ENCODE measurements at places on chromosomes 16 and 17.

- DNase-seq, result no peak
Observed at GRCh38 chr17:61431594-61432311, 20.5 kb upstream of the TBX4 start.

DNA sequence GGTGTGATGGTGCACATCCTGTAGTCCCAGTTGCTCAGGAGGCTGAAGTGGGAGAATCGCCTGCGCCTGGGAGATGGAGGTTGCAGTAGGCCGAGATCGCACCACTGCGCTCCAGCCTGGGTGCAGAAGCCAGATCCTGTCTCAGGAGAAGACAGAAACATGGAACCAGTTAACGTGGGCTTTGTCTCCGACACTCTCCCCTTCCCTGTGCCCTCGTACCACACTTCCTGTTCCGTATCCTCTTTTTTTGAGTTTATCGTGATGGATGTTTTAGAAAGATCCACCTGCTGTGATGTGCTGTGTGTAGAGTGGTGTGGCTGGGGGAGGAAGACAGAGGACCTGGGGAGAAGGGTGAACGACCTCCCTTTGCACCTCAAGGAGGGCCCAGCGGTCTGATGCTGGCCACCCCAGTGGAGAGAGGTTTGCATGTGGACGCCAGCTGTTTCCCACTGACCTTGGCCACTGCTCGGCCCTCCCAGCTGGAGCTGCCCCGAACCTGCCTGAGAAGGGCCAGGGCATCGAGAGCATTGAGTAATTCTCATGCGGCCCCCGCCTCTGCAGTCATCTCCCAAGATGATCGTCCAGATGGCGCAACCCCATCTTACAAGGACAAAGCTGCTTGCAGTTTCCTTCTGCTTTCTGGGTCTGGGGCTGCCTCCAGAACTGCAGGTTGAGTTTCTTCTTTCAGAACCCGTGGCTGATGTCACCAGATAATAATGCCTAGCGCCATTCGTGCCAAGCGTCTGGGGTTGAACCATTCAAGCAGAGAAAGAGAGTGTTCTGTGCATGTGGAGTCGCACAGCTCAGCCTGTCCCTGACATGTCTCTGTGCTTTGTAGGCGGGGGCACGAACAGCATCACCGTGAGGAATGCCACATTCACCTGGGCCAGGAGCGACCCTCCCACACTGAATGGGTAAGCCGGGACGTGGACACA, 126.3 kb downstream of the ABCC1 start:
- DNase-seq, result no peak

GRCh38 chr17:28573040-28573380, 1.7 kb upstream of the PIGS start:
- DNase-seq, result no peak

DNA sequence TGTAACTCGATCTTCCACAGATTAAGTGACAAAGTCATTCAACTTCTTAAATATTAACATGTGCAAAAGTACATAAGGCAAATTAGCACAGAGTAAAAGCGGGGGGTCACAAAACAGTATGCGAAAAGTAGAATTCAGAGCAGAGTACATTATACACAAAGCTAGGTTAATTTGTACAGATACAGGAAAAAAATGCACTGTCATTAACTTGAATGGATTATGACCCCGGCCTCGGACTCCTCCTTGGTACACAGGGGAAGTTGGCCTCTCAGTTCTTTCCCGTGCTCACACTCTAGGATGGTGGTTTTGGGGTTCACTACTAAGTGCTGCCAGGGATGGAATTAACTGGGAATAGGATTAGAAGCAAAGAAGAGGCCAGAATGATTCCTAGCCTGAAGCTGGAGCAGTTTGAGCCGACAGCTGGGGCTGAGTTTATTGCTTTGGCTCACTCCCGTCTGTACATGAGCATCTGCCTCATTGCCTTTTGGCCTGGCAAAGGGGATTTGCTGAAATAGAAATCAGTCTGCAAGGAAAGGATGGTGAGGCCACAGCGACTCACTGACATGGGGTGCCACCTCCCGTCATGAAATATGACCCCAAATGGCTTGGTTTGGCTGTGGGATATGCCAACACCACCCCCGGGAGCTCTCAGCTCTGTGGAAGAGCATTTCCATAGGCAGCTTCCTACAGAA, 23.6 kb downstream of the NTN1 start:
- no peak for DNase-seq

- no peak for DNase-seq
Observed at GRCh38 chr17:58318627-58319172, 9.9 kb downstream of the TSPOAP1 start.

GRCh38 chr16:12449795-12450194, 353.9 kb downstream of the CPPED1 start:
- DNase-seq, result no peak

- no peak for DNase-seq
Observed at GRCh38 chr16:81723098-81723723, 55.9 kb upstream of the PLCG2 start.

- no peak for DNase-seq
Observed at GRCh38 chr17:31413874-31414549, 22.5 kb downstream of the RAB11FIP4 start.

- DNase-seq, result no peak
Observed at GRCh38 chr17:64037802-64038201, 17.4 kb upstream of the ICAM2 start.

- DNase-seq, result no peak
Observed at GRCh38 chr16:3066440-3066748, 954 bp downstream of the IL32 start.

- no peak for DNase-seq
Observed at GRCh38 chr16:82460766-82461165, 166.0 kb upstream of the CDH13 start.

GRCh38 chr17:17494870-17495535, 1.2 kb downstream of the RASD1 start:
- no peak for DNase-seq

- DNase-seq, result no peak
Observed at GRCh38 chr16:81815429-81815766, 36.3 kb downstream of the PLCG2 start.

DNA sequence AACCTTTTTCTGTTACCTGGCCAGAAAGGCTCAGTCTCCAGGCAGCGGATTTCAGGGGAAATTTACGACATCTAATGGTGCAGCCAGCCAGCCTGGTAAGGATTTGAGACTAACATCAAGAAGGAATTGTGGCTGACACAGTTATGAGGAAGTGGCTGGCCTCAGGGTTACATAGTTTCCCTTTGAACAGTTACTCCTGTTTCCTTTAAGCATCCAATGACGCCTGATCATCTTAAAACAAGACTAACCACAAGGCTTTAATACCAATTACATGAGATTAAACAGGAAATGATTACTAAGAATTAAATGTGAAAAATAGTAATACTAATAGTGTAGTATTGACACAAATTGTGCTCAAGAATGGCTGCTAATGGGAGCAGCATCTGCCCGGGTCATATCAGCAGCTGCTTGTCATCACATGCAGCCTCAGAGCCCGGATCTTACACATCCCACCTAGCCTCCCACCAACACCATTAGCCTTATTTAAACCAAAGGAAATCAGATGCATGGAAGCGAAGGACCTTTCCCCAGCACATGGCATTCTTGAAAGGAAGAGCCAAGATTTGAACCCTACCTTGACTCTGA, 431.8 kb downstream of the PMP22 start:
- DNase-seq, result no peak

- DNase-seq, result no peak
Observed at GRCh38 chr16:80751167-80751566, 53.2 kb downstream of the CDYL2 start.

DNA sequence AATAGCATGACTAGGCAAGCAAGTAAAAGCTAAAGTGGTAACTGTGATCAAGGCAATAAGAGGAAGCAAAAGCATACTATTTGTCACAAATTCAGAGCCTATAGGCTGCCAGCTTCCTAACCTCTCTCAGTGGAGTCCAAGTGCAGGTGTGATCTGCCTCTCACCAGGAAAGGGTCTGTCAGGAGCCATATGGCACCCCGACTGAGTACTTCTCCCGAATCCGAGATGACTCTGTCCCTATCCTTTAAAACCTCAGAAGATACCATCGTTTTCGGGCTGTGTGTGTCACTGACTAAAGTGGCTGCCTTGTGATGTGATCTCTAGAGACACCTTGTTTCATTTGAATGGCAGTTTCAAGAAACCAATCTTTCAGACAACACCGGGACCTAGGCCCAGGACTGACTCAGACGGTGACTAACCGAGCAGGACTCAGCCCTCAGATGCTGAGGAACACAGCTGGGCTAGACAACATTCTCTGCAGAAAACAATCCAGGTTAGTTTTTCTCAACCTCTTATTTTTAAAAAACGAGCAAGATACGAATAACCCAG, 63.6 kb downstream of the SMG6 start:
- DNase-seq, result peak; percentile 44

DNA sequence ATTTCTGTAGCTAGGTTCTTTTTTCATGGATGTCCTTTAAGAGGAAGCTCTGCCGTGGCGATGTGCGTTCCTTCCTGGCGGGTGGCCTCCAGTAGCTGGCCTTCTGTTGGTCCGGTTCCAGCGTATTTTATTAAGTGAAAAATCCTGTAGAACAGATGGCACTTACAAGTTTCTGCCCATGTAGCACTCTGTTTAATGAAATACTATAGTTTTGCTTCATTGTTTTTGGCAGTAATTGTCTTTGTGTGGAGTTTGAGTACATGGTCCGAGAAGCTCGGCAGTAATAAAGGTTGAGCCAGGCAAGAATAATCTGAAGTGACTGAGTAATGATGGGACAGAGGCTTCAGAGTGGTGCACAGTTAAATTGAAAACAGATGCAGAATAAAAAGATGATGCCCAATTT, 20.4 kb downstream of the USP10 start:
- no peak for DNase-seq

DNA sequence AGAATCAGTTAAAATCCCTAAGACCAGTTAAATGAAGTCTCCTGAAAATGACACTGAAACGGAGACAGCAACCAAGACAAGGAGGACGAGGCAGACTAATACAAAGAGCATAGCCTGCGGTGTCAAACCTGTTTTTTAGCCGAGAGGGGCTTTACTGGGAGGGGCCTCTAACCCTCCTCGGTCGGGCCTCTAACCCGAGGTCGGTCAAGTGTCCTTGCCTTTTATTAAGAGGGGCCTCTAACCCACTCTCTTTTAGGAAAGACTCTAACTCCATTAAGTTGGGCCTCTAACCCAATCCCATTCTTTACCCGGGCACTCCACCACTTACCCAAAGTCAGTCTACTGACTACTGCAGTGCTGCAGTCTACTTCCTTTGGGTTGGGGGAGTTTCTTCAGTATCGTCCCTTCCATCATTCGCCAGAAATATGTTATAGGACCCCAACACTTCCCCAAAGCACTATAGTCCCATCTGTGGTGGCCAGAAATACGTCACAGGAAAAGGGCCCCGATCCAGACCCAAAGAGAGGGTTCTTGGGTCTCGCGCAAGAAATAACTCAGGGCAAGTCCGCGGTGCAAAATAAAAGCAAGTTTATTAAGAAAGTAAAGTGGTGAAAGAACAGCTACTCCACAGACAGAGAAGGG, 39.2 kb upstream of the ARL4D start:
- DNase-seq, result no peak

DNA sequence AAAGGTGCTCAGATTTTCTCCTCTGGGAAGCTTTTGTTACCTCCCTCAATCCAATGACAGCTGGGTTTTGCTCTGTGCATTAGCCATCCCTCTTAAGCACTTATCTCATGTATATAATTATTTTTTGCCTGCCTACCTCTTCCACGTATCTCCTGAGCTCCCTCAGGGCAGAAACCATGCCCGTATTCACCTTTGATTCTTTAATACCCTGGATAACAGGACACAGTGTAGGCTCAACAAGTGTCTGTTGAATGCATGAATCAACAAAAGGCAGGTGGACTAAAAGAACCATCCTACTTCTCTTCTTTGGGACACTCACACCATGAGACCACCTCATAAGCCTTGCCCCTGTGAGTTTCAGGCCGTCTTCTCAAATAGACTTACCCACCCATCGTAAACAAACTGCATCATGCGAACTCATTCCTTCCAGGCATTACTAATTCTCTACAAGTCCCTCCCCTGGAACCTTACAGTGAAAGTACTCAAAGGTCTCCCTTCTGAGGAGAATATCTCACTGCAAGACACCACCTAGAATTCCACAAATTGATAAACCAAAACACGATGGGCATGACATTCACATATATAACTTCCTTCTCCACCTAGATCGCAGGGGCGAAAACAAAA, 3.2 kb downstream of the ARHGAP17 start:
- no peak for DNase-seq

DNA sequence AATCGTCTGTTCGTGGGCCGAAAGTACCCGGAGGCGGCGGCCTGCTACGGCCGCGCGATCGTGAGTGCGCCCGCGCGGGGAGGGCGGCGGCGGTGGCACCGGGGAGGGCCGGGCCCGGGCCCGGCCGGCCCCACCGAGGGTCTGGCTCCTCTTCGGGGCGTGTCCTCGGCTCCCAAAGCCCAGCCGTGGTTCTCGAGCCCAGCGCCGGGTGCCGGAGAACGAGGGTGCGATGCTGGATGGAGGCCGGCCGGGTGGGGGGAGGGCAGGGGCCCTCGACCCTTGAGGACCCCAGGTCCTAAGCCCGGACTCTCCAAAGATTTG, 375 bp downstream of the STUB1 start:
- DNase-seq, result no peak

DNA sequence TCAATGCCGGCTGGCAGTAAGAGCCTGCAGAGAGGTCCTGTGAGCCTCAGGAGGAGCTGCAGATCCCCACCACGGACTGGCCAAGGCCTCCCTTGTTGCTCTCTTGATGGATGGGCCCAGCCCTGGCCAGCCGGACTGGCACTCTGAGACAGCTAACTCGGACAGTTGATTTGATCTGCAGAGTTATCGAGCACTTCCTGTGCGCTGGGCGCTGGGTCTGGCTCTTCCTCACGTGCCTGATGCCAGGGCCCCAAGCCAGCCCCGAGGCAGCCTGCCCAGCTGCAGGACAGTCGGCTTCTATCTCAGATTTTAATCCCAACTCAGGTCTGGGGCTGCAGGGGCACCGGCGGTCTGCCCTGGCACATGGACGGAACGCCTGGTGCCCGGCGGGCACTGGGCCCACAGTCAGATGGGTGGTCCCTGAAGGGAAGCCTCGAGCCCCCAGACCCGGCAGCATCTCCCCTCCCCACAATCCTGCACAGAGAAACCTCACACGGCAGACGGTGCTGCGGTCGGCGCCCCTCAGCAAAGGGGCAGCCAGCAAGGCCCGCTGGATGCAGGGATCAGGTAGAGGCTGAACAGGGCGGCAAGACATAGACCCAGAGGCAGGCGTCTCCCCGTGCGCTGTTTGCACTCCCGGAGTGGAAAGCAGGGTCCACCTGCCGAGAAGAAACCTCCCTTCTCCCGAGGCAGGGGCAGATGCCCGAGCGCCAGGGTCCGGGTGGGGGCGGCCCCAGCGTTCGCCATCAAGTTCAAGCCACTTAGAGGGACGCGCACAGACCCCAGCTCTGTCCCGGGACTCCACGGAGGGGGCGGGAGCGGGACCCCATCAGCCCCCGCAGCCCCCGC, 34.0 kb downstream of the TIMM22 start:
- no peak for DNase-seq

- peak; percentile 57 for DNase-seq
Observed at GRCh38 chr16:24255456-24256371, at the start of gene CACNG3. Gene CACNG3, plus strand, starts transcription at chr16:24256335. Its CDS starts 420 bp downstream, at chr16:24256755.

GRCh38 chr16:69443927-69444631, 19.7 kb downstream of the CYB5B start:
- DNase-seq, result no peak

GRCh38 chr17:7893187-7893880, 4.7 kb downstream of the CHD3 start:
- DNase-seq, result no peak
